ENCODE measurements at places on chromosomes 16 and 17.
A peak's percentile ranks its signal among the peaks of the same experiment; 100 is the strongest.

DNA sequence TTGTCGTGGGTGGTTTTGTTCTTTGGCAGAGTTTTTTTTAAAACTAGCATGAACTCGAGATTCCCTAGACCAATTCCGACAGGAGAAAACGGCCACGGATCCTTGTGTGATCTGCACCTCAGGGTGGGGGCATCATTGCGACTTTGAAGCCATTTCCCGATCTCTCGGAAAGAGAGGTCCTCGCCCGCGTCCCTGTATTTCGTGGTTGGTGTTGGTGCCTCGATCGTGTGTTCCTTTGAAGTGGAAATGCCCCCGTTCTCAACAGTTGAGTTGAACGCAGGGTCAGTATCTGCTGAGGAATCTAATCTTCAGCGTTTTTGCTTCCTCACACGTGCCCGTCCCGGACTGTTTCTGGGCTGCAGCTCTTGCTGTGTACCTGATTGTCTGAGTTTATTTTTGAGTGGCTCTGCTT, 1.1 kb downstream of the CRAMP1 start:
- DNase-seq = no peak

- no peak for DNase-seq
Observed at GRCh38 chr16:7422036-7422888, 89.6 kb downstream of the RBFOX1 start.

- no peak for DNase-seq
Observed at GRCh38 chr17:7586673-7587419, 3.0 kb downstream of the SOX15 start.

DNA sequence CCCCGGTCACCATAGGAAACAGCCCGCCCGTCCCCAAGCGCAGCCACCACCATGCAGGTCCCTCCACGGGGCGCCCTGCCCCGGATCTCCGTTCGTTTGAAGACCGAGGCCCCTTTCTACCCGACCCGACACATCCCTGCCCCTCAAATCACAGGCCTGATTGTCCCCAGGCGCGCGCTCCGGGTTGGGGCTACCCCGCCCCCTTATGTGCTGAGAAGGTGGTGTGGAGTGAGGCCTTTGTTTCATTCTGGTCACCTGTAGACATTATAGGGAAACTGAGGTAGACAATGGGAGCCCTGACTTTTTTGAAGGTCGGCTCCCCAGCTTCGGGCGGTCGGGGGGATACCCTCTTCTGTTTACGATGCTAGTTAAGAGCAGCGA, 763 bp upstream of the ACTG1 start:
- no peak for DNase-seq

DNA sequence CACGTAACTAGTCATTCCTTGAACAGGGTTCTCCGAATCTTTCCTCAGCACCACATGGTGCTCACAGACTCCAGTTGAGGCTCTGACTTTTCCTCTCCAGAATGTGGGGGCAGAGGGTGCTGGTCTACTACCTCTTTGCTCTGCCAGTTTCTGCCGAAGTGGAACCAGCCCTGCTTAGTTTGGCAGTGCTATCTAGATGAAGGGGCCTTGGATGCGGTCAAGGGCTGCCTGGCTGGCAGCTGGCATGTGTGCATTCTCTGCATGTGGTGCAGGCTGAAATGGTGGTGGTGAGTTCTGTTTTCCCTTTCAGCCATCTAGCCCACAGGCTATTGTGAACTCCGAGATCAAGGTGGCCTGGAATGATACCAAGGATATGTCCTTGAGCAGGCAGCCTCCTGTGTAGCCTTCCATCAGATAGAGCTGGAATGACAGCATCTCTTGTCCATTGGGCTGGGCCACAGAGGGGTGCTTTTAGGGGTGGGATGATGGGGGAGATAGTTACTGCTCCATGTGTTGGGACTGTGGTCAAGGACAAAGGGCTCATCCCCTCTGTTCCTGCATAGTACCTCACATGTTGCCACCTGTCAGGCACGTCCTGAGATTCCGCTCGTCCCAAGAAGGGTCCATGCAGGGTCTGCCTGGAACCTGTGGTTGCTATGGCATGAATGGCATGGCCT, 2.0 kb downstream of the DYNLL2 start:
- no peak for DNase-seq

DNA sequence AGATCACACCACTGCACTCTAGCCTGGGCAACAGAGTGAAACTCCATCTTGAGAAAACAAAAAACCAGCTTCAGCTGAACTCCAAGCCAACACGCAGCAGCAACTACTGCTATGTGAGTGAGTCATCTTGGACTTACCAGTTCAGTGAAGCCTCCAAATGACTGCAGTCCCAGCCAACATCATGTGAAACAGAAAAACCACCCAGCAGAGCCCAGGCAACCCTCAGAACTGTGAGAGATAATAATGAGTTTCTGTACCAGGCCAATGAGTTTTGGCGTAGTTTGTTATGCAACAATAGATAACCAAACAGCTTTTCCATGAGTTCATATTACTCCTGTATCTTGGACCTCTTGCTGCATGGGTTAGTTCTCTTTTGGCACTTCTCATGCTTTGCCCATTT, 23.3 kb downstream of the PHF12 start:
- no peak for DNase-seq

DNA sequence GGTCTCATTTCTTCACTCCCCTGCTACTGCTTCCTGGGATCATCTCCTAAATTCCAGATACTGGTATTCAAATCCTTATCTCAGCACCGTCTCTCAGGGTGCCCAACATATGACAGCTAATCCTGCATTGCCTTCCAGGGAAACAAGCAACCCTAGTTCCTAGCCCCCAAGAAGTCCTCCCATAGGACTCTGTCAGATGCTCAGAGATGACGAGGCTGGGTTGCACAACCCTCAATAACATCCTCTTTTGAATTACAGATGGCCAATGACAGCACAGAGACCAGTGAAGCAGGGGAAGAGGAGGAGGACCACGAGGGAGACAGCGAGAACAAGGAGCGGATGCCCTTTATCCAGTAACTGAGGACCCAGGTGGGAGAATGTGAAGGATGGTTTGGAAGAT, 45.0 kb upstream of the CLEC3A start:
- DNase-seq = no peak

DNA sequence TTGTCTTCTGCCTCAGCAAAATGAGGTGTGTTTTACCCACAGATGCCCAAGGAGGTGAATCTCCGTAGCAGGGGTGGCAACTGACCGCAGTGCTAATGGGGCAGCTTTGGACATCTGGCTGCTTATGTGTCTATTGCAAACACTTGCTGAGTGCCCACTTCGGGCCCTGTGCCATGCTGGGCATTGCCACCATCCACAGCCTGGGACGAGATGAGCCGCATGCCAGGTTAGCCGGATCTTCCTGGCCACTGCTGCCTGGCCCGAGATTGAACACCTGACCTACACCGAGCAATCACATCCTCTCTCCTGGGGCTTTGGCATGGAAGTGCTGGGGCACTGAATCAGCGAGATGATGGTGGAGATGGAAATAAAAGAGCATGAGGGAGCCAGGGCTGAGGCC, 238.7 kb downstream of the GSG1L start:
- no peak for DNase-seq

- peak; percentile 55 for DNase-seq
Observed at GRCh38 chr16:89322321-89323119, 105.0 kb downstream of the ZNF778 start.

Data from NCI-H2029 treated with DMSO at 0.1 percent for 48 hours (cell line).